ENCODE measurements at places on chromosomes 1 and 21. TPM values are rescaled to one million over a fixed set of nuclear protein-coding genes. Genes with fewer than 3 reads are reported as not detected.
A peak's percentile ranks its signal among the peaks of the same experiment; 100 is the strongest.

GRCh38 chr1:197467881-197468280 lies 199.8 kb downstream of the CRB1 start:
- DNase-seq, result no peak

DNA sequence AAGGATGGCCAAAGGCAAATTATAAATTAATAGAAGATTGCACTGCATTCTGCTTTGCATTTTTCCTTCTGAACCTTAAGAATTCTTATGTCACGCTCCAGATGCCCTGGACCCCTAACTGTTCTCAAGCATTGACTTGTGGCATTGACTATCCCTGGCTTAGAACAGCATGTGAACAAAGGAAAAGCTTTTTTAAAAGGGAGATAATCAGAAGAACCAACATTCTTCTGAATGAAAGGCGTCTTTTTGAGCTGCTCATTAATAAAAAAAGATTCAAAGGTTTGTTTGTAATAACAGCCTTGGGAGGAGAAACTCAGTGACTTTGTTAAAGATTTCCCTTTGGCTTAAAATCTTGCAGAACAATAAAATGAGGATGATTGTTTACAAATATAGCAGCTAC lies 105.5 kb downstream of the TNNI3K start:
- DNase-seq, result no peak

The KIAA1614 gene
- 3.3 TPM for total RNA-seq

The GUCA2A gene
- not detected for total RNA-seq

DNA sequence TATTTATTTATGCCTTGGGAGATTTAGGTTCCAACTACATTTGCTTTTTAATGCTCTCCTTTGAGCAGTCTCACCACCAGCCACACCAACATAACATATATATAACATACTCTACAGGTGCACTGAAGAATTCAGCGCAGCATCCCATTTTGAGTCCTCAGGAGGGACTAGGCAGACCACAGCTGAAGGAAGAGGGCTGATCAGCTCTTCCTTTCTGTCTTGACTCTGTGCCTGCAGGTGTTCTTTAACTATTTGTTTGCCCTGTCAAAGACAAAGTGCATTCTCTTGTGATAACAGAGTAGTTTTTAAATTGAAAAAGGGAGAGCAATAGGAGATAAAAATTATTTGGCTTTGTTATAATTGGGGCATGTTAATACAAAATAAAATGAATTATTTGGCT lies 17.0 kb downstream of the HIPK1 start:
- no peak for DNase-seq

GRCh38 chr1:10693497-10694273 lies 102.8 kb downstream of the CASZ1 start:
- DNase-seq, result peak; percentile 50

GRCh38 chr1:222373216-222373615 lies 174.7 kb downstream of the HHIPL2 start:
- no peak for DNase-seq

- DNase-seq, result no peak
Measured at GRCh38 chr1:30184393-30185141, 538.8 kb downstream of the MATN1 start.

The XKR8 gene
- total RNA-seq, result 16.4 TPM

DNA sequence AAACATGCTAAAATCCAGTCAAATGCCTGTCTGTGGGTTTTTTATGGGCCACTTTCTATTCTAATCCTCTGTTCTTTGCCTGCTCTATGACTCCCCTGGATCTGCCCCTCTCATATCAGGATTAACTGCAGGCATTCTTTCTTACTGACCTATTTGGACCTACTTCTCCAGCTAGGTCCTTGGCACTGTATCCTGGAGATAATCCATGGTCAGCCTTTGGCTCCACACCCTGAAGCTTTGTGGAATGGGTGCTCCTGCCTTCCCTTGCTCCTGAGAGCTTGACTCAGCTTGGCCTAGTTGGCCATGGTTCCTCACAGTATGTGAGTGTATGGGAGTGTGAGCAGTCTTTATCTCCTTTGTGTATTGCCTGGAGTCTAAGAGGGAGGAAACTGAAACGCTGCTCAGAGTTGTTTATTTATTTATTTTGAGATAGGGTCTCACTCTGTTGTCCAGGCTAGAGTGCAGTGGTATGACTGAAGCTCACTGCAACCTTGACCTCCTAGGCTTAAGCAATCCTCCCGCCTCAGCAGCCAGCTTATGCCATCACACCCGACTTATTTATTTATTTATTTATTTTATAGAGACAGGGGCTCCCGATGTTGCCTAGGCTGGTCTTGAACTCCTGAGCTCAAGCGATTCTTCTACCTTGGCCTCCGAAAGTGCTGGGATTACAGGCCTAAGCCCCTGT lies 28.7 kb upstream of the CDC14A start:
- DNase-seq, result no peak

- no peak for DNase-seq
Measured at GRCh38 chr1:227556288-227556687, 7.1 kb upstream of the ZNF678 start.

GRCh38 chr1:107493111-107493716 lies 352.4 kb downstream of the NTNG1 start:
- DNase-seq, result no peak

- DNase-seq, result peak; percentile 76
Measured at GRCh38 chr1:204077979-204078696, 5.2 kb downstream of the SOX13 start.

DNA sequence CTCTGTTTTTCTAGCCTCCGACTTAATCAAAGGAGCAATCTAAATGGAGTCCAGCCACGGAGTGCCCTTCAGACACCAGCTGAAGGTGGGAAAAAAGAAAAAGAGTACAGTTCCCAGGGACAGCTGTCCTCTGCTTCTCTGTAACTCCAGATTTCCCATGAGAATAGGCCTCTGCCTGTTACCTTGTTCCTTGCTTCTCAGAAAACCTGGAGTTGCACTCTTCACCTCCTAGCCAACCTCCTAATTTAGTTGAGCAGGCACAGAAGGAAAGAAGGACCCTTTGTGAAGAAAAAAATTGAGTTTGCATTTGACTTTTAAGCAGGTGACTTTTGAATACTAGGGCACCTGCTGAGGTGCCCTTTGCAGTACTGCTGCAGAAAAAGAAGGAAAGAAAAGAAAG lies 8.3 kb downstream of the BARHL2 start:
- no peak for DNase-seq

- no peak for DNase-seq
Measured at GRCh38 chr1:153577138-153577537, 11.5 kb upstream of the S100A2 start.

DNA sequence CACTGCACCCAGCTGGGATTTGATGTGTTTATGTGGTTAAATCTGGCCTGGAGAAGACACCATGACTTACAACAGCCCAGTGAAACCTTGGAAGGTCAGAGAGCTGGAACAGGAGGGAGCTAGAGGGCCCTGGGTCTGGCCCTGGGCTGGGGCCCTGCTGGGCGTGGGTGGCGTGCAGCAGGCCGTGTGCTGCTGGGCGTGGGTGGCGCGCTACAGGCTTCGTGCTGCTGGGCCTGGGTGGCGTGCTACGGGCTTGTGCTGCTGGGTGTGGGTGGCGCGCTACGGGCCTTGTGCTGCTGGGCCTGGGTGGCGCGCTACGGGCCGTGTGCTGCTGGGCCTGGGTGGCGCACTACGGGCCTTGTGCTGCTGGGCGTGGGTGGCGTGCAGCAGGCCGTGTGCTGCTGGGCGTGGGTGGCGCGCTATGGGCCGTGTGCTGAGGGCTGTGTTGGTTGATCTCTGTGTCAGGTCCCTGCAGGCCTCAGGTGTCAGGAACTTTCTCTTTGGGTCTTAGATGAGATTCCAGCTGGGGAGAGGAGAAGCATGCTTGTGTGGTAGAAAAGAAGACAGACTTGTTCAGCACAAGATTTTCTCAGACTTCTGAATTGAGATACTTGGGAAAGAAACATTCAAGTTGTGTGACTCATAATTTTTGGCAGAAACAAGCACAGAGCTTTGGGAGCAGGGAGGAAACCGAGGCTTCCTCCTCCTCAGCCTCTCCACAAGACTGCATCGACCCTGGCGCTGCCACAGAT lies 66.0 kb downstream of the COL18A1 start:
- DNase-seq, result no peak

GRCh38 chr1:152190589-152190988 lies 31.6 kb upstream of the RPTN start:
- DNase-seq, result no peak

DNA sequence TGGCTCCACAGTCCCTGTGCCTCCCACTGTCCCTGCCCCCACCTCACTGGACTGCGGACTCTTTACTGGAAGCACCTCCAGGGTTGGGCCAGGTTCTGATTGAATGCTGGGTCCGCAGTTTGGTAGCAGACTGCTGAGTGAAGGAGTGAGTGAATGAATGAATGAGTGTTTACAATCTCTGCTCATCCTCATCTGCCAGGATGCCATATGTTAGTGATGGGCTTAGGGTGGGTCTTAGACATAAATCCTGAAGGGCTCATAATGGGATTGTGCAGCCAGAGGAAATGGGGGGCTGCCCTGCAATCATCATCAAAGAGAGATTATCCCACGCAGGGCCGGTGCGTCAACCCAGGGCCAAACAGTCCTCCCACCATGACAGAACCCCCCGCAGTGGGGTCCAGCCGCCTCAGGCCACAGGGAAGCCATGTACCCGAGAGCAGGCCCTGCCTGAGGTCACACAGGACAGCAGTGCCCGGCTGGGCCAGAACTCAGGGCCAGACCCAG lies 26.1 kb downstream of the SLC1A7 start:
- no peak for DNase-seq

The FCRLA gene
- total RNA-seq, result 0.15 TPM

- no peak for DNase-seq
Measured at GRCh38 chr1:47416319-47417169, 459 bp downstream of the FOXE3 start.

The KCND3 gene
- 0.18 TPM for total RNA-seq

The NDUFS5 gene
- total RNA-seq, result 402 TPM

DNA sequence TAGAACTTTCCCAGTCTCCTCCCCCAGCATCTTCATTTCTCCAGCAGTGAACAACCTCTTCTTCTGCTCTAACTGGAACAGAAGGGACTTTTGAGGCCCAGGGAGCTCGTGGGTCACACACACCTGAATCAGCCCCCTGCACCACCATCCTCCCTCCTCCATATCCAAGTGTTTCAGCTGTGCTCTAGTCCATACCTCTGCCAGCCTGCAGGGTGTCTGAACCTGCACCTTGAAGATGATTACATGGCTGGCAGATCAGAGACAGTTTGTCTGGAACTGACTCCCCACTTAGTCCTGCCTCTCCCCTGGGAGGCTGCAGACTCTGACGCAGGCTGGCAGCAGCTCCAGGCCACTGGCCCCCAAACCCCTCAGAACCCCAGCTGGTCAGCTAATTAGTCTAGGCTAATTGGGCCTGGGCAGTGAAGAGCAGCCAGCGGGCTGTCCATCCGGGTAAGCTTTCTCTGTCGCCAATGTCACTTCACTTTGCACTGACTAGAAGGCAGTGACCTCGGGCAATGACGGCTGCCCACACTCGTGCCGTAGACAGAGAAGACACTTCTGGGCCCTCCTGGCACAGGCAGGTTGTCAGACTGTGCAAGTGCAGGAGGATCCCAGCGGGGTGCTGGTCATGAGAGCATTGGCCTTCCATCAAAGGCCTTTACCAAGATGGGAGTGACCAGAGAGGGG lies 12.2 kb downstream of the CAMK1G start:
- DNase-seq, result no peak

DNA sequence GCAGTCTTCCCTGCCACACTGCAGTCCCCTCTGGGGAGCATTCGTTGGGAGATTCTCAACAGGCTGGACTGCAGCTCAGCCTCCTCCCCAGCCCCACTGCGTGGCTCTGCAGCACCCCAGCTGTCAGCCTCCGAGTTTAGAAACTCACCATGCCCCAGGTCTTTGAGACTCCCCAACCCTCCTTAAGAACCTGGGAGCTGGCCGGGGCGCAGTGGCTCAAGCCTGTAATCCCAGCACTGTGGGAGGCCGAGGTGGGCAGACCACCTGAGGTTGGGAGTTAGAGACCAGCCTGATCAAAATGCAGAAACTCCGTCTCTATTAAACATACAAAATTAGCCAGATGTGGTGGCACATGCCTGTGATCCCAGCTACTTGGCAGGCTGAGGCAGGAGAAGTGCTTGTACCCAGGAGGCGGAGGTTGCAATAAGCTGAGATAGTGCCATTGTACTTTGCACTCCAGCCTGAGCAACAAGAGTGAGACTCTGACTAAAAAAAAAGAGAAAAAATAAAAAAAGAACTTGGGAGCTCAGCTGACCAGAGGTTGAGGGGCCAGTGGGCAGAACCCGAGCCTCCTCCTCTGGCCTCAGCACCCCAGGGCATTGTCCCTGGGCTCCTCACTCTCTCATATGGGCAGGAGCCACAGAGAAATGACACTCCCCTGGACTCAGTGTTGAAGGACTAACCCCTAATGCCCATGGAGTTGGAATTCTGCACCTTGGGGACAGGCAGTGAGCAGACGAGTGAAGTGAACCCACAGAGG lies 5.6 kb downstream of the OLIG2 start:
- DNase-seq, result no peak

The DMBX1 gene
- 1.7 TPM for total RNA-seq

DNA sequence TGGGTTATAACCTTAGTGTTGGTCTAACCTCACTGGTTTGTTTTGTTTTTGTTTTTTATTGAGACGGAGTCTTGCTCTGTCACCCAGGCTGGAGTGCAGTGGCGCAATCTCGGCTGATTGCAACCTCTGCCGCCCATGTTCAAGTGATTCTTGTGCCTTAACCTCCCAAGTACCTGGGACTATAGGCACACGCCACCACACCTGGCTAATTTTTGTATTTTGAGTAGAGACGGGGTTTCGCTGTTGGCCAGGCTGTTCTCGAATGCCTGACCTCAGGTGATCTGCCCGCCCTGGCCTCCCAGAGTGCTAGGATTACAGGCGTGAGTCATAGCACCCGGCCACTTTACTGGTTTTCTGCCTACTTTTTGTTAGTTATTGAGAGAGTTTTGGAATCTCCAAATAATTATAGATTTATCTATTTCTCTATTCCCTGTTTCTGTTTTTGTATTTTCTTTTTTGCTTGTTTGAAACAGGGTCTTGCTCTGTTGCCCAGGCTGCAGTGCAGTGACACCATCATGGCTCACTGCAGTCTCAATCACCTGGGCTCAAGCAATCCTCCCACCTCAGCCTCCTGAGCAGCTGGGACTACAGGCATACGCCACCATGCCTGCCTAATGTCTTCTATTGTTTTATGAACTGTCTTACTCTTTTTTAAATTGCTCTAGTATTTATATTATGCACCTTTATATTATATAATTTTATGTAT lies 21.4 kb downstream of the SMG7 start:
- no peak for DNase-seq

DNA sequence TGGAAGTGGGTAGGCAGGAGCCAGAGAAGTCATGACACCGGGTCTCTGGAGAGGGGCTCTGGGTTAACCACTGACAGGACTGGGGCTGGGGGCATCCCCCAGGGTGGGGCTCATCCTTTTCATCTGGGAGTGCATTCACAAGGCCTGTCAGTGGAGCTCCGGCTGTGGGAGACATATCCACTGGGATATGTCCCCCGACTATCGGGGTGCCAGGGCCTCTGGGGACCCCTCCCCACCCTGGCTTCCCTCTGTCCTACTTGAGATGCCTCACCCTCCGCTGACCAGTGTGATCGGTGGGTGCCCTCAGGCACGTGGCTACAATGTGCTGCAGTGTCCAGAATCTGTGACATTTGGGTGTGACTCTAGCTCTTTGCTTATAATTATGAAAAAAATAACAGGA lies 92.3 kb upstream of the CD34 start:
- no peak for DNase-seq

- no peak for DNase-seq
Measured at GRCh38 chr1:168454211-168454815, 89.5 kb downstream of the XCL2 start.

GRCh38 chr1:23098463-23099170 lies 70.0 kb downstream of the LUZP1 start:
- peak; percentile 59 for DNase-seq

- peak; percentile 27 for DNase-seq
Measured at GRCh38 chr1:36089393-36090121, 865 bp downstream of the ADPRS start.

All from WTC11 (cell line).